ENCODE measurements at places on chromosomes 2 and 18.

DNA sequence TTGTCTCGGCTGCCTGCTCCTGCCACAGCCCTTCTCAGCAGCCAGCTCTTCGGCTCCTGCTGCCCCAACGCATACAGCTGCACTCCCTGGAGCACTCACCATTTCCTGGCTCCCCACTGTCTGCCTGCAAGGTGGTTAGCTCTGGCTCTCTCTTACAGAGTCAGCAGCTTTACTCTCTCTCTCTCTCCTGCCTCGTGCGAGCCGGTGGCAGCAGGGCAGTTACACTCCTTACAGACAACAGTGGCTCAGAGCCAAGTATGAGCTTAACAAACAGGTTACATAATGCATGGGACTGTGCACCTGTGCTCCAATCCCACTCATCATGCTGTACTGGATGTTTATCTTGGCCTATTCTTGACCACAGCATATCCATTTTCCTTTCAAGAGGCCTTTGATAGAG lies 47.4 kb upstream of the DNAJC10 start:
- DNase-seq, result no peak

DNA sequence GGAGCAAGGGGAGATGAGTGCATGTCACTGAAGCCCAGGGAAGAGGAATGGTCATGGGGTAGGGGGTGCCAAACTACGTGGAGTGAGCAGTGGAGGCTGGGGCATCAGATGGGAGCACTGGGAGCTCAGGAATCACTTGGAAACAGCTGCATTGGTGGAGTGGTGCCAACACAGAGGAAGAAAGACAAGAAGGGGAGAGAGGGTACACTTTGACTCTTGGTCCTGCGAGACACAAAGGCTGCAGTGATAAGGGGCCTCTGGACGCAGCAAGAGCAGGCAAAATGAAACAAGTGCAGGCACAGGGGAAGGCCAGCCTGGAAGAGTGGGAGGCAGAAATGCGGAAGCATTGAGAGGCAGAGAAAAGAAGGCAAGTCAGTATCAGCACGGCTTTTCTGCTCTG lies 134.7 kb upstream of the SMIM21 start:
- DNase-seq, result no peak

- DNase-seq, result no peak
Observed at GRCh38 chr18:2538236-2538635, 33.1 kb downstream of the METTL4 start.

GRCh38 chr2:179049203-179049545 lies 763 bp downstream of the CCDC141 start:
- no peak for DNase-seq

GRCh38 chr2:178394859-178395258 lies 56.1 kb downstream of the PRKRA start:
- DNase-seq, result no peak

- DNase-seq, result no peak
Observed at GRCh38 chr2:238506371-238507068, 79.8 kb downstream of the ASB1 start.

GRCh38 chr2:25103287-25103871 lies 61.5 kb downstream of the EFR3B start:
- no peak for DNase-seq

- no peak for DNase-seq
Observed at GRCh38 chr18:26074246-26074645, 16.2 kb downstream of the SS18 start.

DNA sequence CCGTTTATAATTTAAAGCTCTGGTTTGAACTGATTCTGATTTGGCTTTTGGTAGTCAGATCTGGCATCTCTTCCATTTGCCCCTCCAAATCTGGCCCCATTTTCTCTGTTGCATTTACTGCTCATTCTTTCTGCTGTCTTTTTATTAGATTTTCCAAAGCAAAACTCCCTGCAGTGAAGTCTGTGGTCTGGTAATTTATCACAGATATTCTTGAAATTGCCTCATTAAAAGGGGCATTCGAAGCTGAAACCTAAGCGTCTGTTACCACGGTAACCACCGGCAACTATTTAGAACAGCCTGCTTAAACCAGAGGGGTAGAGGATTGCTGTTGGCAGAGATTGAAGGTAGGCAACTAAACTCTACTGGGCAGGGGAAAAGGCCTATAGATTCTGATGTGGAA lies 111.5 kb upstream of the UPP2 start:
- no peak for DNase-seq

GRCh38 chr2:144237830-144238627 lies 281.9 kb downstream of the ZEB2 start:
- no peak for DNase-seq

GRCh38 chr2:72278046-72278445 lies 130.4 kb upstream of the CYP26B1 start:
- DNase-seq, result no peak

DNA sequence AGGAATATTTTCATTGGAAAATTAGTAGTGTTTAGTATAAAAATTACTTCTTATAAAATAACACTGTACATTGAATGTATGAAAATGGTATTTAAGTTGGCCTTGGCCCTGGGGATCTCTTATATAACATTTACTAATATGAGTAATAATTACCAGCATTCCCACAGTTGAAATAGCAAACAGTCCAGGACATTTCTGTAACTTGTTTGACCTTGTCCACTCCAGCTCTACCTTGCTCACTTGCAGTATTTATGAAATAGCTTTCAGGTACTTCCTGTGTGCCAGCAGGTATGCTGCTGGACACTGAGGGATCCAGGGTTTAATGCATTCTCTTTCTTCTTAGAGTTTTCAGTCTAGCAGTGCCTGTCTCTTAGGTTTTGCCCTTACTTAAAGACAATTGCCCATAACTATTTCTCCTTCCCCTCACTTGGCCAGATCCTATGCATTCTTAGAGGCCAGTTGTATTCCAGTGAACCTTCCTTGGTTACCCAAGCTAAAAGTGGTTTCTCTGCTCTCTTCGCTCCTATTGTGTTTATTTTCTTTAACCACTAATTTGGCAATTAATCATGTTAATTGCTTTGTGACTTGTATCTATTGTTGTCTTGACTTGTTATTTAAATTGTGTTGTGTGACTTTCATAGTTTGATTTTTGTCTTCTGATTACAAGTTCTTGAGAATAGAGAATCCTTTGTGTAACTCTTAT lies 25.9 kb downstream of the BABAM2 start:
- no peak for DNase-seq

DNA sequence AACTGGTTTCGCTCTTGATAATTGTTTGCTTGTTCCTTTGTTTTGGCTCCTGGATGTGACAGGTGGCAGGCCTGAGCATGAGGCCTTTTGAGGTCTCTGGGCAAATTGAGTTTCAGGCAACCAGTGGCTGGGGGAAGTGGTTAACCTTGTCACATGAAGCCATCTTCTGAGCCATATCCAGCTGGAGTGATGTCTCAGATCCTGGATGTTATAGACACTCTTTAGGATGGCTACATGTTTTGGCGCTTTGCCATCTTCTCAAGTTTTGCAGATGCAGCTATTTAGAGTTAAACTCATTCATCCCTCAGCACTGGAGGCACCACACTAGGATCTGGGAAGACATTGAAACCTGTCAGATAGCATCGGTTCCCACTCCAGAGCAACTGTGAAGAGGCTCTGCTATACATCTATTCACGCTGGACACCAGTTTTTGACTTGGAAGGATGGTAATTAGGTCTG lies 25.3 kb upstream of the TACR1 start:
- no peak for DNase-seq

GRCh38 chr2:238260883-238261282 lies 21.0 kb upstream of the HES6 start:
- DNase-seq, result no peak

DNA sequence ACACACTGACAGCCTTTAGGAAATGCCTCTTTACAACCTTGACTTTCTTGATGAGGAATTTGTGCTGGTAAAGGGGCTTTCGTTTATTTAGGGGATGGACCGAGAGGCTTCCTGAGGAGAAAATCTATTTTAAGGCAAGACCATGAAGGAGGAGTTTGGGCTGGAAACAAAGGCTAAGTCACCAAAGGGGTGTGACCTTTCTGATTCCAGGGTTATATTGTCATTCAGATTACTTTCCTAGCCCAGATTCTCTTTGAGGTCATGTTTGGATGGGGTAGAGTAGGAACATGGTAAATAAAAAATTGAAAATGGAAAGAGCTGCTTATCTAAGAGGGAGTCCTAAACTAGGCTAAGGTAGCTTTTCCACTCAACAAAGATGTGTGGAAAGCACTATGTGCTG lies 77.1 kb upstream of the UGP2 start:
- no peak for DNase-seq

GRCh38 chr2:236641051-236641726 lies 71.6 kb downstream of the ACKR3 start:
- DNase-seq, result no peak

DNA sequence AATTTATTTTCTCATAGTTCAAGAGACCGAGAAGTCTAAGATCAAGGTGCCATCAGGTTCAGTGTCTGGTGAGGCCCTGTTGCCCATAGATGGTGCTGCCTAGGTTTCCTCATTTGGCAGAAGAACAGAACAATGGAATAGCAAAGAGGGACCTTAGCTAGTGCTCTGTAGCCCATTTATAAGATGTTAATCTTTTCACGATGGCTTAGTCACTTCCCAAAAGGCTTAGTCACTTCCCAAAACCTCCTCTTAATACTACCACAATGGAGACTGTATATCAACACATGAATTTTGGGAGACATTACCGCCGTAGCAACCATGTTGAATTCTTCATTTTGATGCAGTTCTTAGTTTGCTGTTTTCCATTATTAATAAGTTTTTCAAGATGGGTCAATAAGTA lies 246.3 kb upstream of the NRP2 start:
- DNase-seq, result no peak

DNA sequence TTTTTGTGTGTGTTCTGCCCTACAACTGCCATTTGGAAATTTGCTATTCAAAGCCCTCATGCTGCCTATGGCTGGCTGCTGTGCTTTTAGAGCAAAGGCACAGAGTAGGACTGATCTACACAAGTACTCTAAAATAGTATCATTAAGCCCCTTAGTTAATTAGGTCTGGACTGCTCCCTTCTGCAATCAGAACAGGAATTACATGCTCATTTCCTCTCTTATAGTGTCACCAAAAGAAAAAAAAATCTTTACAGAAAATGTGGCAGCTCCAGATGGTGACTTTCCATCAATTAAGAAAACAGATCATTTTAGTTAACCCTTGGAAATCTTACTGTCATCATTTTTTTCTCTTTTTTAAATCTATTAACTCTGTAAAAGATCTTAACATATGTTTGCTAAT lies 337.5 kb downstream of the RIT2 start:
- no peak for DNase-seq

DNA sequence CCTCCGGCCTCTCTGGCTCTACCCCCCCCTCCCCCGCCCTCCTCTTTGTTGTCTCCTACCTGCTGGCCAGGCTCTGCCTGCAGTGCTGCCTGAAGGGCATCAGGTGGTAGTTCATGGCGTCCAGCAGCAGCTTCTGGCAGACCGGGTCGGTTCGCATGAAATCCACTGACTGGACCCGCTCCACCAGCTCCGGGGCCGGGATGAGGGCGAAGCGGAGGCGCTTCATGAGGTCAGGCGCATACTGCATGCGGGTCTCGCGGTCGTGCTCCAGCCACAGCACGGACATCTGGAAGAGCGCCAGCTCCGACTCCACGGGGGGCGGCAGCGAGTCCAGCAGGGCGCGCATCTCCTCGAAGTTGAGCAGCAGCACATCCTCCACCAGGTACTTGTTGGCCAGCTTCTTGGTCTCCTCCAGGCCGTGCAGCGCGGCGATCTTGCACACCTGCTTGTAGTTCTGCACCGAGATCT lies 3.2 kb downstream of the KLHL14 start:
- no peak for DNase-seq

DNA sequence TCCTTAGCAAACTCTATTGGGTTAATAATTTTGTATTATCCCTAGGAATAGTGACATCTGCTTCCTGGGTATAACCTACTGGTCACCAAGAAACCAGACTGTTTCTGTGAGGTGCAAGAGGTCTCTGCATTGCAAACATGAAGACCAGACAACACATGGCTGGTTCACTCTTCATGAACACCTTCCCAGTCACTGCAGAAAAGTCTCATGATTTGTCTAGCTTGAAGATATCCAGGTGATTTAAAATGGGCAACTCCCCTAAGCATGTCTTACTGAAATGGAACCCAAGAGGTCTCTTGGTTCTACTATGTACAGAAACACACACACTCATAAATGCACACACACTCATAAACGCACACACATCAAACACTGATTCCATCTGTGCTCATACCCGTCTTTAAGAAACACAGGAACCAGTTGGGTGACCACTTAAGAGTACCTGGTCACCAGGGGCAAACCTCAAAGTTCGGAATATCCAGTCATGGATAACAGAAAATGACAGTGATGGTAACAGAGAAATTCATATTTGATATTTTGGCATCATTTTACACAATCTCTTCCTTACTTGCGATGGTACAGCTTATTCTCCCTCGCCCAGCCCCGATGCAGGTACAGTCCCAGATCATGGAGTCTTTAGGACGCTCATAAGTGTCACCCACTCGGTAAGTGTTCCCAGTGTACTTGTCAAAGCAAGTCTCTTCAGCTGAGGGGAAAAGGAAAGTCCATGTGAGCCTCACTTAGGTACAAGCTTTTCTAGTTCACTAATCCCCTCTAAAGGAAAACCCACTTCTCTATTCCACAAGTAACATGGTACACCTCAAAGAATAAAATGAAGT lies 2.9 kb downstream of the FN1 start:
- DNase-seq, result no peak

- no peak for DNase-seq
Observed at GRCh38 chr2:230012267-230012884, 56.3 kb downstream of the SLC16A14 start.

DNA sequence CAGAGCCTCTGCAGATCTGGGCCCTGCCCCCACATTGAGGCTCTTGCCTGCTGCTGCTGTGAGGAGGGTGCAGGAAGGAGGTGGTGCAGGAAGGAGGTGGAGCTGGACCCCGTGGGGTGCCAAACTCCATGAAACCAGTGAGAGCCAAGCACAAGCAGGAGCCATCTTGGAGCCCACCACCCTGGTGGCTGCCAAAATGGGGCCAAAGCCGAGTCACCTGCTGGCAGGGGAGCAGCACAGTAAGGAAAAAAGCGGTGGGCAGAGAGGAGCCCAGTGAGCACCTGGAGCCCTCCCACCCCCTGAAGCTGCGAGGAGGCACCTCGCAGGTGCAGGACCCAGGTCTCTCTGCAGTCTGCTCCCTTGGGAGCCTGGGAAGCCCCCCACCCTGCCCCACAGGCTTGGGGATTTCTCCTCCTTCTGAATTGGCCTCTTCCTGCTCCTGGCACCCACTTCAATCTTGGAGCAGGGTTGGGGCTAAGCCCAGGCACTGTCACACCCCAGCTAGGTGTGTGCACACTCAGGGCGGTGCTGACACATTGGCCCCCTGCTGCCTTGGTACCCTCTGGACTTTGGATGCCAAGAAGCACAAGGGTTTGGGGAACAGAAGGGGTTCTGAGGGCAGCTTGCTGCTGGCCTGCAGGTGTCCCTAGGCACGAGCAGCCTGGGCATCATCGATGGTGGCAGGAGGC lies 245.4 kb upstream of the LRRTM4 start:
- DNase-seq, result no peak

DNA sequence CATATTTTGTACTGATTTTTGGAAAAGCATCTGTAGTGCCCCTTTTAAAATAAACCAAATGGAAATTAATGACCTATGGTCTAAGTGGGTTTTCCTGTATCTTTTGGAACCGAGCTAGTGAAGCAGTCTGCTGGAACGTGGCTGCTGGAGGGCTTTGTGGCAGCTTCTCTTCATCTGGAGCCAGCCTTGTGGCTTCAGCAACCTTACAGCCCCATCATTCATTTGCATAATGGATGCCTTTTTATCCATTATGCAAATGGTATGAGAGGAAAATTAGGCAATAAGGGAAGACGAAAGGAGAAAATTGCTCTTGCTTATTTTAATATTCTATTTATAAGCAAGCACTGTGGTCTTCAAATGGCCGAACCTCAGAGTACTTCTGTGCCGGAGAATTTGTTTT lies 421.0 kb downstream of the PARD3B start:
- no peak for DNase-seq

GRCh38 chr2:86123328-86123925 lies 17.4 kb downstream of the PTCD3 start:
- no peak for DNase-seq
